ENCODE measurements at places on chromosomes 2 and 18.

DNA sequence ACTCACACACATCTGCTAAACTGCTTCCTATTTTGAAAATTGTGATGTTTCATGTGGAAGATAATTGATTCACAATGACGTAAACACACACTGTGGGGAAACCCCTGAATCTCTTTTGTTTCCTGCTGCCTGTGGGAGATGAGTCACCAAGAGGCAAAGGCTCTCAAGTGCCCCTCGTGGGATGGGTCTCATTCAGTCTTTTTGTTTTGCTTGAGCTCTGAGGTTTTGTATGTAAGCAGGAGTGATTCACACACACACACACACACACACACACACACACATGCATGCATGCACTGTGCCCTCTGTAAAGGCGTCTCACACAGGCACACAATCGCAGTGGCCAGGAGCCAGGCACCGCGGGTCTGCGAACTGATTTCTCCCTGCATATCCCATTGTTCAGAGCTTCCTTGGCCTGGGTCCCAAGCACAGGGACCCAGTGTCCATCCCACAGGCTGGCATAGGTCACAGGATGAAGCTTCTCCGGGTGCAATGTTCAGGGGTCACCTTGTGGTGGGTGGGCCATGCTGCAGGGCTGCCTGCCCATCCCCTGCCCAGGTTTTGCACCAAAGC is 12.1 kb upstream of the ARHGEF4 start:
- peak; percentile 97 for DNase-seq

DNA sequence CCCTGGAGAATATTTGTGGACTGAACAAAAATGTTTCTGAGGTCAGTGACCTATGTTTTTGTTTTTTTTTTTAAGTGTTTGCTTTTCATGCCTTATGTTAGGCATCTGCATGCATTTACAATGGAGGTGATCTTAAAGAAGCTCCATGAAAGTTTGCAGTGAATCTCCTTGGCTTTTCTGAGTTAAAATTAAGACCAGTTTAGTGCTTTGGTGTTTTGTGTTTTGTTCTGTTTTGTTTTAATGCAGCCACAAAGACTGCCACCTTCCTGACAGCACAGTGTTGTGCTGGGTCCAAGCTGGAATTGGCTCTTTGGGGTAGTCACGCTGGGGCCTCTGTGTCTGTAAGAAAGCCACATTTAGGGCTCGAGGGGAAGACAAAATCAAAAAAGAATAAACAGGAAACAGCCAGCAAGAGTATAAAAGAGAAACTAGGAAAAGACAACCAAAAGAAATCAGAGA is 396.2 kb downstream of the ARHGAP15 start:
- DNase-seq: no peak

DNA sequence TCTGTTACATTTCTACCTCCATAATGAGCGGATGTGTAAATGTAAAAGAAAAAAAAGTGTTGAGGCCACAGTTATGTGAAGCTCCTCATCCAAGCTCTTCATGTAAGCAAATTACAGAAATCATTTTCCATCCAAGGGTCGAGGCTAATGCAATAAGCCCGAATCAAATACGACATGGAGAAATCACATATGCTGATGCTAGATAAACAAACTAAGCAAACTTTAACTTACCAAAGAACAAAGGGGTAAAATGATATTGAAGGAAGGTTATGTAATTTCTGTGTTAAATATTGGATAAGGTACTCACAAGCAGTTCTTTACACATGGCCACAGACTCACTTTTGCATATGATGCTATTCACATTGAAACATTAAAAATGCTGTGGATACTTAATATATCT is 310.2 kb upstream of the ID2 start:
- DNase-seq: no peak

- DNase-seq: no peak
These were observed 644 bp upstream of the DYM start for GRCh38 chr18:49460976-49461601.

GRCh38 chr2:51165534-51166260 is 133.8 kb upstream of the NRXN1 start:
- DNase-seq: no peak

GRCh38 chr2:204899983-204900382 is 354.7 kb downstream of the PARD3B start:
- DNase-seq: no peak

- DNase-seq: no peak
These were observed 65.6 kb downstream of the POLR1A start for GRCh38 chr2:86039963-86040655.

GRCh38 chr2:223725494-223725893 is 111.9 kb downstream of the AP1S3 start:
- peak; percentile 78 for DNase-seq

DNA sequence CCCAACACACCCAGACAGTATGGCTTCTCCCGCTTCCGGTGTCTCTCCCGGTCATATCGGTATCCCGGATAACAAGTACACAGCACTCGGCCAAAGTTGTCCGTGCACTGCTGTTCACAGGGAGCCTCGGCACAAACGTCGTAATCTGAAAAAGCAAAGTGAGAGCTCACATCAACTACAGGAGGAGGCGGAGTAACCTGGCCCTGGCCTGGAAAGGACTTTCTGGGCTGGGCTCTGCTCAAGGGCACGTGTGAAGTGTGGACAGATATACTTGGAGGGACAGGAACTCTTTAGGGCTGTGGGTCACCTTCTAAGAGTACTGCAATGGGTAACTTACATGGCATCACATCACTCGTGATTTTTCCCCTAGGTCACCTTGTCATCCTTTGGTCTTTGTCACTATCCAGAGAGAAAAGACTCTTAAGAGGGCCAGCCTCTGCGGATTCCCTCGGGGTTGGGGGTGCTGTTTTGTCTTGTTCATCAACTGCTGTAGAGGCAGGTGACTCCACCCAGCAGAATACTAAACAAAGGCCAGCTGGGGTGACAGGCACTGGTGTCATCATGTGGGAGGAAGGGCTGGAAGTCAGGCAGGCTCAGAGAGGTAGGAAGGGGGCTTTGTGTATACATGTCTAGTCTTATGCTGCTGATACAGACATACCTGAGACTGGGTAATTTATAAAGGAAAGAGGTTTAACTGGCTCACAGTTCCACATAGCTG is 110.6 kb upstream of the LMAN1 start:
- DNase-seq: no peak

DNA sequence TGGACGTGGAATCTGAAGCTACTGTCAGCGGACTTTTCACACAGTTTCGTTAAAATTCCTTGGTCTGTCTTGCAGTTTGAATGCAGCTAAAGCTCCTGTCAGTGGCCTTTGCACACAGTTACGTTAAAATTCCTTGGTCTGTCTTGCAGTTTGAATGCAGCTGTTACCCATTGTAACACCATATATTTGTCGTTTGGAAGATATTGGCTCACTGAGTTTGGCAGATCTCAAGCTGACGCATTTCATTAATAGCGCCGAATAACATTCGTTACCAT is 1.0 kb downstream of the LIMS1 start:
- peak; percentile 18 for DNase-seq

- no peak for DNase-seq
These were observed 370.7 kb downstream of the SLC4A3 start for GRCh38 chr2:219998107-219998506.

DNA sequence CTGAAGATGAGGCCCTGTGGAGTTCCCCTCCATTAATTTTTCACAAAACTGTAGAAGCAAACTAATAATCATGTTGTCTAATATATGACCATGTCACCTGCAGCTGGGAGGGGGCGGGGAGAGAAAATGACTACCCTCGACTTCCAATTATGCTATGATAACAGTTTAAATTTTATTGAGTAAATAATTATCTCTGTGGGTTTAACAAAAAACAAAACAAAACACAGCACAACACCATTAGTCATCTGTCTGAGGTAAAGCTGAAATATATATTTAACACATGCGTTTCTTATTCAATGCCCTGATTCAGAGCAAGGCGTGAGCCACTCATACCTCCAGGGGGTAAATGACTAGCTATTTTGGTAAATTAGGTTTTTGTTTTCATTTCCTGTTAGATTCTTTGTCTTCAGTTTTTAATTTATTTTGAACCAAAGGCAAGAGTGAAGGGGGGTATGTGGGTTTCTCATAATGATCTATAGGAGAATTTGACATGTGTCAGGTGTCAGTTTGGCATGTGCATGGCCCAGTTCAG is 77.4 kb upstream of the ZCCHC2 start:
- DNase-seq: no peak

- DNase-seq: no peak
These were observed 673.4 kb downstream of the SLC4A3 start for GRCh38 chr2:220300806-220301205.

DNA sequence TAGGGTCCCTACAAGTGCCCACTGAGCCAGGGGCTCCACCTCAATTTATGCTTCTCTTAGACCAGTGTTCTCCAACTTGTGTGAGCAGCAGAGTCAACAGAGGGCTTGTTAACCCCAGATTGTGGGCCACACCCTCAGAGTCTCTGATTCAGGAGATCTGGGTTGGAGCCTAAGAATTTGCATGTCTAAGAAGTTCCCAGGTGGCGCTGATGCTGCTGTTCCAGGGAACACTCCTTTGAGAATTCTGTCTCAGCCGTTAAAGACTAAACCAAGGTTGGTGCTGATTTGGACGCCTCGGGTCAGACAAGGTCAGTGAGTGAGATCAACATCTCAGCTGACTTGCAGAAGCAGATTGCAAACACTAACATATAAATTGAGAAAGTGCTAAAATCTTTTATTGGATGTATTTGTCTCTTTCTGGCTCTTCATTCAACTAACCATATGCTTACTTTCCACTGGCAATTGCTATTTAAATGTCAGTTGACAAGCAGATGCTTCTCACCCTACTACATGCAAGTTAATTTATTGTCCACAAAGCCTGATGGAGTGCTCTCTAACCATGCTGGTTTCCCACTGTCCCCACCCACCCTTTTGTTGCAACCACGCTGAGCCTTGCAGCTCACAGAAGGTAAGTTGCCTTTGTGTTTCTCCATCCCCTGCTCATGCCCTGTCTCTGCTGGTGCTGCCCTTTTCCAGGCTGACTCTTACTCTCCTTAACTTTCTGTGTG is 31.5 kb downstream of the LYPD1 start:
- DNase-seq: no peak

GRCh38 chr2:208092093-208092832 is 32.1 kb downstream of the CRYGD start:
- no peak for DNase-seq

DNA sequence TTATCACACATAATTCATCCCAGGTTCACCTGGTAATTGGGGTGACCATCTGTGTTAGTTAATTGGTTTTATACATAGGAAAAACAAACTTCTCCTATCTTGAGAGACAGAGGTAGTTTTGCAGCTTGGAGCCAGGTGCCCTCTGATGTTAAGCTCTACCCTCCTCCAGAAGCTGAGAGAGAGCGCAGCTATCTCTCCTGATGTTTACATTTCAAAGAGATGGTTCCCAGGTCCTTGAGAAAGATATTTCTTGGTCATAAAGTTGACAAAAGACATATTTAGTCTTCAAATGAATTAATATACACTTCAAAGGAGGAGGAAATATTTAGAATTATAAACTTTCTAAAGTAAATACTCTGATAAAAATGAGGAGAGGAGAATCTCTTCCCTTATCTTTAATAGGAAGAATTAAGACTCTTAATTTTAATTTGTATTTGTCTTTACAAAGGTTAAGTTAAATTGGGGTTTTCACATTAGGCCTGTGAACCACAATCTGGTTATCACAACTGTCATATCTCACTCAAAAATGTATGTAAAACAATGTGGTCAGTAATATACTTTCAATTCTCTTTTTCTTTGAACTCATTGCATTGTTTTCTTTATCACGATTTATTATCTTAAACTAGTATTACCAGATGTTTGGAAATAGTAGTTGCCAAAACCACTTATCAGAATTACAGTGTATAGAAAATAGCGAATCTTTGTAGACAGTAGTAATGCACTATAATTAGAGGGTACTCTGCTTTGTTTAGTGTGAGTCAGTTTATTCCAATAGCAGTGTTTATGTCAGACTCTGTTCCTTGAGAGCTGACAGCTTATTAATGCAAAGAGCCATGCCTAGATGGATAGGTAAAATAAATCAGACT is 26.8 kb downstream of the SERPINB4 start:
- DNase-seq: no peak

GRCh38 chr2:201639205-201639604 is 4.1 kb downstream of the TMEM237 start:
- DNase-seq: no peak

- no peak for DNase-seq
These were observed 44.8 kb downstream of the ADCY3 start for GRCh38 chr2:24875272-24875671.

DNA sequence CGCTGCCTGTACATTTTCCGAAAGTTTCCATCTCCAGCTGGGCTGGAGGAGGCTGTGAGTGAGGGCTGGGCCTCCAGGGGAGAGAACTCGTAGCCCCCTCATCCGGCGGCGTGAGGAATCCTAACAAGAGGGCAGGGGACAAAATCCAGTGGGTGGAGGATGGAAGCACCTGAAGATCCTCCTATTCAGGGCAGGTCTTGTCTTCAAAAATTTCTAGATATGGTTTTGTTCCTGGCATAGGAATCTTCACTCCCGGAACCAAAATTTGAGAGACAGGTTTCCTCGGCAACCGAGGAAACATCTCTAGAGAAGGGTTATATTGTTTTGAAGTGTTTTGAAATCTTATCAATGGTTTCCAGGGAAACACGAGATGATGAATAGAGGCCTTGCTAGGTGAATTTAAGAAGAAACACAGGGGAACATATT is 136.7 kb downstream of the SH3BP4 start:
- DNase-seq: no peak

- DNase-seq: peak; percentile 29
These were observed 65.4 kb downstream of the LRRFIP1 start for GRCh38 chr2:237692601-237693290.

GRCh38 chr18:66419400-66419799 is 184.5 kb downstream of the CDH19 start:
- no peak for DNase-seq

DNA sequence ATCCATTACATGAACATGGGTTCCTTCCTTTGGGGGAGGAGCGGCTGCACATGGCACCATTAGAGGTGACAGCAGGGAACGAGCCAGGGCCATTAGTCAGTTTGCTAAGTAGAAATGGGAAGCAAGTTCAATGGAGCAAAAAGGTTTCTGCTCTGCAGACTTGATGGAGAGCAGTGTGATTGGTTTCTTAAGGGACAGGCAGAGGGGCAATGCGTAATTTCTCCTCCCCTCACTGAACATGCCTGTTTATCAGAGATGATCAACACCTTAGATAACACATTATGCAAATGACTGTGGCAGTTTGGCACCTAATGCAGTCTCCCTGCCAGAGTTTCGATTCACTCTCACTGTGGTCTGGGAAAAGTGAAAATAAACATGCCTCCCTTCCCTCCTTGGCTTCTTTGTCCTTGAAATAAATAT is 414.5 kb downstream of the STK39 start:
- DNase-seq: no peak
